Inflammatory macrophage treated with lipopolysaccharide for 1 hour (primary cell): ENCODE measurements at places on chromosomes 7 and 10.

DNA sequence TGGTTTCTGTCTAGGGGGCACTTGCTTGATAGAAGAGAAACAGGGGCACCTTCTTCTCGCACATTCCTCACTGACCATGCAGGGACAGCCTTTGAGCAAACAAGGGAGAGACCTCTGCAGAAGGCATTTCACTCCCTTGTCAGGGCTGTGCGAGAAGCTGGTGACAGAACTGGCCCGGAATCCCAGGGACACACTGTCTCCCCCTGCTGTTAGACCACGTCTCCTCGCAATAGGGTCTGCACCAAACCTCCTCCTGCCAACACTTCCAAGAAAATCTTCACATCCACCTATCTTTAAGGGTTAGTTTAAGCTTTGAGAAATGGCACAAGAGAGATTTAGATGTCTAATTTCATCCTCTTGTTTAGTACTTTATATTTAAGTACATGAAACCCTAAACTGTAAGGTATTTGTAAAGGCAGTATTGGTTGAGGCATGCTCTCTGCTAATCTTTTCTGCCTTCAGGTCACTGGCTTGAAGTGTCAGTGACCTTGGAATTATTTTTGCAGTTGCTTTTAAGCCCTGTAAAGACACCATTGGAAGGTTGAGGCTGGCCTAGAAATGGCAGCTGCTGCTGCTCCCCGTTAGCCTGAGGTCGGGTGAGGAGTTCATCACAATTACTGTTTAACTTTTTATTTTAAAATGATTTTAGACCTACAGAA lies 37.0 kb downstream of the RBM20 start:
- peak; percentile 33 for DNase-seq

DNA sequence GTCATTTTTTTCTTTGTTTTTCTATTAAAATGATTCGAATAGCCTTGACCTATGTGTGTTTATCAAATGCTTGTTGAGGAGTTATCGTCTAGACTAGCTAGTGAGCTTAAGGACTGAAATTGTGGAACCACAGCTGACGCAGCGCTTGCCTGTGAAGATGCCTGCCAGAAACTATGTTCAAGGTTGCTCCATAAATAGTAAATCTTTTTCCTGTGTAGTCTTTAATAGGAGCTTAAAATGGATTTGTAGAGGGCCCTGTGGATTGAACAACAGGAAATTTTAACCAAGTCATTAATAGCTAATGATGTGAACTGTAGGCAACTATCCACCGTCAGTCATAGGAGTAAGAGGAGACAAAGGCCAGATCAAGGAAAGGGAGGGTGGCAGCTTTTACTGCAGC lies 145.1 kb downstream of the GNAI1 start:
- DNase-seq, result no peak

- peak; percentile 1 for DNase-seq
Measured at GRCh38 chr10:68900427-68901104, 549 bp upstream of the DDX50 start.

DNA sequence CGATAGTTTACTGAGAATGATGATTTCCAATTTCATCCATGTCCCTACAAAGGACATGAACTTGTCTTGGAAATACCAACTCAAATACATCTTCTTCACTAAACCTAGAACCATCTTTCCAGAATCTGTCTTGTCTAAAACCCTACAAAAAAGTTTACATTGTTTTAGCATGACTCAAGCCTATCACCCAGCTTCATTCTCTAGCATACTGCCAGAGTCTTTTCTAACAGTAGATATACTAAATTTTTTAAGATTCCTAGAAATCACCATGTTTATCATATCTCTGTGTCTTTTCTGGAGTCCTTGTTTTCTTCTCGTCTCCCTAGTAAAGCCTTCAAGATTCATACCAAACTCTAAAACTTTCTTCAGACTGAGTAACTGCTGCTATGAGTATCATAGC lies 129.7 kb downstream of the SEMA3E start:
- no peak for DNase-seq

- DNase-seq, result no peak
Measured at GRCh38 chr7:114759347-114760062, 162.4 kb upstream of the MDFIC start.

GRCh38 chr7:80940539-80941207 lies 21.8 kb upstream of the SEMA3C start:
- no peak for DNase-seq

GRCh38 chr10:11631890-11632587 lies 20.6 kb upstream of the USP6NL start:
- peak; percentile 32 for DNase-seq

DNA sequence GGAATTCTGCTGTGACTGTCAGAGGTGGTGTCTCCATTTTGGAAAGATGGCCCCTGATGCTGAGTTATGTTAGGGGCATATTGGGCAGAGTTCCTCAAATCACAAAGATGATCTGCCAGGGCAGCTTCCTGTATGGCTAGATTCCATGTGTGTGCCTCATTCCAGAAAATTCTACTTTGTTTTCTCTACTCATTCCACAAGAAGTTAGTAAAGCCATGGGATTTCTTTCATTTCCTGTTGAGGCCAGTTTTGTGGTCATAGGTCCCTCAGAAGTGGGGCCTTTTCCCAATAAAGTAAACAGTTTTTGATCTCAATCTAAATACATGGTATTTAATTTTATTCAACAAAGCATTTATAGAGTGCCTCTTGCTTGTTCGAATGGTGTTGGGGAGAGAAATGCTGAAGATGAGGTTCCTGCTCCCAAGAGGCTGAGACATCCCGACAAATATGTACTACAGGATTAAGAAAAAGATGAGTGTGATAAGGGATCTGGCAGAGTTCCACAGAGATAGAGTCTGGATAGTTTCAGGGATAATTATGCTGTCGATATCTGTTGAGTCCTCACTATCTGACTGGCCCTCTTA lies 33.0 kb downstream of the MINDY4 start:
- no peak for DNase-seq

DNA sequence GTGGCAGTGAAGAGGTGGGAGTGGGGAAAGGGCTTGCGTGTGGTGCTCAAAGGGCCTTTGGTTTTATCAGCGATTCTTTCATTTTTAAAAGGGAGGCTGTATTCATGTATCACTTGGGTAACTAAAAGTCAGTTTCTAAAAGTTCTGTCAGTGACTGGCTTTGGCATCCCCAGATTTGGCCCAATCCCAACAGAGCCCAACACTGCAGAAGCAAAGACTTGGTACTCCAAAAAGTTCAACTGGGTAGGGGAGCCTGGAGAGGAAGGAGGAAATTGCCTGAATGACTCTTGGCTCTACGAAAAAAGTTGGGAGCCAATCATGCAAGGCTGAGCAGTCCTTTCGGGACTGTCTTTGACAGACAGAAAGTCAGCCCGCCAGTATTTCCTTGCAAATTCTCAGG lies 54.5 kb upstream of the COL13A1 start:
- no peak for DNase-seq

GRCh38 chr7:151705636-151706276 lies 171.2 kb downstream of the PRKAG2 start:
- no peak for DNase-seq

GRCh38 chr10:29353305-29353704 lies 64.4 kb downstream of the LYZL1 start:
- DNase-seq, result no peak

- DNase-seq, result peak; percentile 88
Measured at GRCh38 chr7:5636914-5637313, 144.5 kb downstream of the RNF216 start.

DNA sequence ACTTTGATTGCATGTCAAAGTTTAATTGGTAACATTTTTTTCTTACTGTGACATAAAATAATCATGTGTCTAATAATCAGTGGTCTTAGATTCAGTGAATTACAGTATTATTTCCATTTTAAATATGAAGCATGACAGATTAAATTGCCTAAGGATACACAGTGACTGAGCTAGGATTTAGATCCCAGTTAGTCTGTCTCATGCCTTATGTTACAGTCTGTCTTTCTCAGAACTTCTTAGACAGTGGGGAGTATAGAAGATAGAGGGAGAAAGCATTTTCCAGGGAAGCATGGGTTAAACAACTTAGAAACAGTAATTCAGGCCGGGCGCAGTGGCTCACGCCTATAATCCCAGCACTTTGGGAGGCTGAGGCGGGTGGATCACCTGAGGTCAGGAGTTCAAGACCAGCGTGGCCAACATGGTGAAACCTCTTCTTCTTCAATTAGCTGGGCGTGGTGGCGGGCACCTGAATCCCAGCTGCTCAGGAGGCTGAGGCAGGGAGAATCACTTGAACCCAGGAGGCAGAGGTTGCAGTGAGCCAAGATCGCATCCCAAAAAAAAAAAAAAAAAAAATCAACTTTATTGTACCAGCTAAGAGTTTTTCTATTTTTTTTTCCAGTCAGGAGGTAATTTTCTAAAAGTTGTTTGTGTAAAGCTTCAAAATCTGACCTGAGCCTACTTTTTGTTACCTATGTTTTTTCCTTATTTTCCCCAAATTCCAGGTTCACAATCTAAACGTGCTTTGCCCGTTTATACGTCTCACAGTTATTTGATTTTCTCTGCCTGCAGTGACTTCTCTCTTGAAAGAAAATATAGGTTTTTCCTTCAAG lies 3.3 kb downstream of the CASD1 start:
- no peak for DNase-seq

- DNase-seq, result no peak
Measured at GRCh38 chr7:109476409-109476808, 906.7 kb downstream of the DNAJB9 start.

DNA sequence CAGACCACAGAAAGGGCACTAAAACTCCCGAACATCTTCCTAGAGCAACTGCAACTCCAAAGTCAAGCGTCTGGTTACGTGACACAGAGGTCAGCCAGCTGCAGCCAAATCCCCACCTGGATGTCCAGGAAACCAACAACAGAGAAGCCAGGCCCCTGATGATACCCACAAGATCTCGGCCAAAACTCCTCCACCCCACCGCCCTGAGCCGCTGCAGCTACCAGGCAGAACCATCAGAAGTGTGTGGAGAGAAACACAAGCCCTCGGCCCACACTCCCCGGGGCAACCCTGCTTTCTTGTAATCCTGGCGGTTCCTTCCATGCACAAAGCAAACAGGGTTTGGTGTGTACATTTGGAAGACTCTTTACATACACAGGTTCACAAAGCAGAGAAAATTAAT lies 8.7 kb downstream of the CHST15 start:
- no peak for DNase-seq

DNA sequence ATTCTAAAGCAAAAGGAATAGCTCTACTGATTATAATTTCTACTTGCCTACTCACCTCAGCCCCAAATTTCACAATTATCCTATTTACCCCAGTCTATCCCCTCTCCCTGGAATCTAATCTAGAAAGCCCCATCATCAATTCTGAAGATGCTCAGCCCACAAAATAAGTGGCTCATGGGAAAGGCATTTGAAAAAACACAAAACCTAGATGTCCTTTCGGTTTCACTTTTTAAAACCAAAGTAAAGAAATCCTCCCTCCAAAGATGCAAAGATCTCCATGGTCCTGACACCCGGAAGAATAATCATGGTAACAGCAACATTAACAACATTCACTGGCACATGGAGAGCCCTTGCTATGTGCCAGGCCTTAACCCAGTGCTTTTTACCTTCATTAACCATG lies 224.8 kb downstream of the FGFR2 start:
- DNase-seq, result no peak

- peak; percentile 94 for DNase-seq
Measured at GRCh38 chr10:30540276-30540675, 89.3 kb downstream of the LYZL2 start.

GRCh38 chr7:6516387-6516983 lies 34.8 kb downstream of the GRID2IP start:
- DNase-seq, result peak; percentile 89

- no peak for DNase-seq
Measured at GRCh38 chr7:81725812-81726127, 44.1 kb downstream of the HGF start.

DNA sequence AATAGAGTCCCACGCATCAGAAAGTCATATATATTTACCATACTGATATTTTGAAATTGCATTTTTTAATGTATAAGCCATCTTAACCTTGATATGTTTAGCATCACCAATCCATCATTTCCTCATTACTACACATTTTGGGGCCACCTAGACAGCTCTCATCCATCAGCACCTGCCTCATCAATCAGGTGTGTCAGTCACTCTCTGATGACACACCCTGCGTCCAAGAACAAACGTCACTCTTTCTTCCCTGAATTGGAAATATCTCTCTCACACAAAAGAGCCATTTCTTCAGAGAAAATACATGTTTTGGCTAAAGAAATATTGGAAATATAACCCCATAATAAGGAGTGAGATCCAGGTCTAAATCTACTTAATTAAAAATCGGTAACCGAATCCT lies 38.9 kb upstream of the RSU1 start:
- DNase-seq, result no peak

- peak; percentile 49 for DNase-seq
Measured at GRCh38 chr10:31623466-31623865, 304.4 kb downstream of the ZEB1 start.

- no peak for DNase-seq
Measured at GRCh38 chr7:141709318-141709717, 1.2 kb downstream of the WEE2 start.

- no peak for DNase-seq
Measured at GRCh38 chr7:82701949-82702348, 258.4 kb upstream of the CACNA2D1 start.

- DNase-seq, result no peak
Measured at GRCh38 chr10:57694956-57695608, 572.6 kb downstream of the IPMK start.

- DNase-seq, result no peak
Measured at GRCh38 chr10:23525406-23525805, 86.5 kb downstream of the OTUD1 start.

DNA sequence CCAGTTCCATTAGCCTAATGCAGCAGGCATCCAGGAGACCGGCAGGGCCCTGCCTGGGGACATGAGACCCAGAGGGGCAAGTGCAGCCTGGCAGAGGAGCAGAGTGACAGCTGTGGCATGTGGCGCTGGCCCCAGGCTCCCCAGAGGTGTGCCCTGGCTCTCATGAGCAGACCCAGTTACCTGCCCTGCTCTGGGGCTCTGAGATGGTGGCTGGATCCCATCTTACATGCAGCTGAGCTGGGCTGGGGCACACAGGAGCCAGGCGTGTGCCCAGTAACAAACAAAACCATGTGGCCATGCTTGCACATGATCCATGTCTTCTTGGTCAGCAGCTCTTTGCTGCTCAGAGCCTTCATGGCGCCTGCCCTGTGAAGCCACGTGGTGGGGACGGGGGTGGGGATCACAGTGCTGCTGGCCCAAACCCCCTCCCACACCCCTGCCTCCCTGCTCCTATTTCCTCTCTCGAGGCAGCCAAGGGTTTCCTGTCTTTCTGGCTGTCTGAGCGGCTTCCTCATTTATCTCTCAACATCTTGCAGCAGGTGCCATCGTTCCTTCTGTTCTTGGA lies 40.3 kb upstream of the GTF2I start:
- DNase-seq, result peak; percentile 86

GRCh38 chr7:100556541-100556940 lies 17.2 kb downstream of the SAP25 start:
- DNase-seq, result peak; percentile 66
